ENCODE measurements at places on chromosomes 11 and 22. TPM values are rescaled to one million over a fixed set of nuclear protein-coding genes. Genes with fewer than 3 reads are reported as not detected.

MRGPRG gene
- total RNA-seq: not detected

CHRDL2 gene
- not detected for total RNA-seq

TNNI2 gene
- total RNA-seq: 9.3 TPM

GLYAT gene
- total RNA-seq: not detected

OR5A1 gene
- total RNA-seq: not detected

COPB1 gene
- 99.9 TPM for total RNA-seq

OR5D14 gene
- not detected for total RNA-seq

OR2D2 gene
- not detected for total RNA-seq

UBQLN3 gene
- total RNA-seq: 5.8 TPM

Measured in Peyer's patch (tissue), 4 donors.